Putamen (tissue), 1 donor: ENCODE measurements at places on chromosomes 4 and X.
A peak's percentile ranks its signal among the peaks of the same experiment; 100 is the strongest.

GRCh38 chr4:188869581-188869980, 730.3 kb downstream of the TRIML1 start:
- DNase-seq = no peak

DNA sequence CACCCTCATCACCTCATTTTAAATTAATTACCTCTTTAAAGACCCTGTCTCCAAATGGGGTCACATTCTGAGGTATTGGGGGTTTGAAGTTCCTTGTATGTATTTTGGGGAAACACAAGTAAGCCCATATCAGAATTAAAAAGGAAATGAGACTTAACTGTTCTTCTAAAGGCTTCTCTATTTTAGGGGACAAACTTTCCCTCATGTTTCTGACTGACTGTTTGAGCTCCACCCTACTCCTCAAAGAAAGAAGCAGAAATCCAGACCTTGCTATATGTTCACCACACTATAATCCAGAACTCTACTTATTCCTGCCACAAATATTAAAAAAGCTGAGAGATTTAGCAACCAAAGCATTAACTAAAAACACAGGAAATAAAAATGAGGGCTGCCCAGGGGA, 258.8 kb downstream of the ARHGAP24 start:
- no peak for DNase-seq

- no peak for DNase-seq
Observed at GRCh38 chrX:95332530-95332929, 1352.1 kb upstream of the DIAPH2 start.

DNA sequence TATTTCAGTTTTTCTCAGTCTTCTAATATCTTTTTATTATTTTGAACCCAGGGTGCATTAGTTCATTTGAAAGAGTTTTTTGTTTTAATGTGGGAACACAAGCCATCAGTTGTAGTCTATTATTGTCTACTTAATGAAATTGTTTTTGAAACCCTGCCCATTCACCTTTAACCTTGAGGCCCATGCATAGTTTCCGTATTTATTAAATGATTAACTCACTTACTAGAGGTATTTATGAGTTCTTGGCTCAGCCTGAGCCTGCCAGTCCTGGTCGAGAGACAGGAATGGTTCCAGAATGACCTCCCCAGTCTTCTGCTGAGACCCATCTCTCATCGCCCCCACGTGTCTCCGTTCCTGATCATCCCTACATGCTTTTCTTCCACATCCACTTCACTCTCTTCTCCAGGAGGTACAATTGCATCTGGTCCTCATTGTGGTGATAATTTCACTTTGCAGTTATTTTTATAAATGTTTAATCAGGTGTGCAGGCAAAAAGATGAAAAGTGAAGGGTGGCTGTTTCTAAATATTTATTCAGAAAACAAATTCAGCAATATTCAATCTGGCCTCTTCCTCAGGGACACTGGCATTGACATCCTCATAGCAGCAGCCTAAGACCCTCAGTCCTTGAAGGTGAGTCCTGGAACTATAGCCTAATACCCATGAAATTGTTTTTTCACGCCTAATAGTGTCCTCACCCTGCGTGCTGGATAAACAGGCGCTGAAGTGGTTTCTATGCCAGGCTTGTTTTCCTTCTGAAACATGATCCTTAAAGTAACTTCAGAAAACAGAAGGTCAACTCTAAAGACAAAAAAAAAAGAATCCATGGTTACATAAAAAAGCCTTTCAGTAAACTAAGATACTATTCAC, 112.8 kb downstream of the KDR start:
- no peak for DNase-seq

- peak; percentile 72 for DNase-seq
Observed at GRCh38 chrX:2690856-2691542, at the start of gene CD99. Gene CD99, plus strand, starts transcription at chrX:2691295. Its CDS starts 66 bp downstream, at chrX:2691361.

DNA sequence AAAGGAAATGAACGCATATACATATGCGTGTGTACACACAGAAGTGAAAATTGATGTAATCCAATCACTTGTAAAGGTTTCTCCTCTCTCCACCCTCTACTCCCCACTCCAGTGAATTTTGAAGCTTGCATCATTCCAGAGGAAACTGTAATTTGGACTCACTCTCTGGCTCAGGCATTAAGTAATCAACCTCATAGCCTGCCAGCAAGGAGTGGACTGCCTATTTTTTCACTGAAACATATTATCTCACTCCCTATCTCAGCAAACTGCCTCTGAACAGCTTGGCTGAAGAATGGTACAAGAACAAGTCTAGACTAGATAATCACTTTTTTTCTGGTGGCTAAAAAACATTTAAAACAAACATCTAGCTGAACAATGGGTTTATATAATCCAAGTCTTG, 124.2 kb downstream of the C4orf51 start:
- DNase-seq = no peak

GRCh38 chr4:117835566-117835965, 198.7 kb upstream of the NDST3 start:
- no peak for DNase-seq

- no peak for DNase-seq
Observed at GRCh38 chr4:74005528-74005927, 7.1 kb upstream of the CXCL5 start.

DNA sequence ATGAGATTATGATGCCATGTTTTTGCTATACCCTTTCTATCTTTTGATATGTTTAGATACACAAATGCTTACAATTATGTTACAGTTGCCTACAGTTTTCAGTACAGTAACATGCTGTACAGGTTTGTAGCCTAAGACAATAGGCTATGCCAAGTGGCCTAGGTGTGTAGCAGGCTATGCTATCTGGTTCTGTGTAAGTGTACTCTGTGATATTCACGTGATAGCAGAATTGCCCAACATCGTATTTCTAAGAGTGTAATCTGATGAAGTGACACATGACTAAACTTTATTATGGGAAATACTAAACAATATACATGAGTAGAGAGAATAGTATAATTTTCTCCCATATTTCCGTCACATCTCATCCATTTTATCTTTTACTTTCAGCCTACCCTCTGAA, 97.0 kb downstream of the CLDN22 start:
- no peak for DNase-seq

GRCh38 chrX:120819126-120819525, 56.5 kb downstream of the CT47B1 start:
- no peak for DNase-seq

DNA sequence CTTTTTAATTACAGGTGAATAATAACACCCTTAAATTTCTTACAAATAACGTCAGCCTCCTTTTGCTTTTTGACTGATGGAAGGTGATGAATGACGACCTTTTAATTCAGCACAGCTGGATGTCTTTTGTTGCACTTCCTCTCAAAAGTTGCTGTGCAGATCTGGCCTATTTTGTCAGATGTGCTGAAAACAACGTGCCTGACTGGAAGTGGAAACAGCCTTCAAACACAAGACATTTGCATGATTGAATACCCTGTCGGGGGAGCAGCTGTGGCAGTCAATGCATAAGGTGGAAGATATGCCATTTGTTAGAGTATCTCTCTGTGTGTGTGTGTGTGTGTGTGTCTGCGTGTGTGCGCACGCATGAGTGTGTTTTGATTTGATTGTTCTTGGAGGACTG, 579.7 kb downstream of the SPRY1 start:
- DNase-seq = no peak

GRCh38 chrX:109847257-109848187, 114.5 kb upstream of the ACSL4 start:
- DNase-seq = no peak

- peak; percentile 44 for DNase-seq
Observed at GRCh38 chr4:168604496-168605373, 107.9 kb downstream of the PALLD start.

DNA sequence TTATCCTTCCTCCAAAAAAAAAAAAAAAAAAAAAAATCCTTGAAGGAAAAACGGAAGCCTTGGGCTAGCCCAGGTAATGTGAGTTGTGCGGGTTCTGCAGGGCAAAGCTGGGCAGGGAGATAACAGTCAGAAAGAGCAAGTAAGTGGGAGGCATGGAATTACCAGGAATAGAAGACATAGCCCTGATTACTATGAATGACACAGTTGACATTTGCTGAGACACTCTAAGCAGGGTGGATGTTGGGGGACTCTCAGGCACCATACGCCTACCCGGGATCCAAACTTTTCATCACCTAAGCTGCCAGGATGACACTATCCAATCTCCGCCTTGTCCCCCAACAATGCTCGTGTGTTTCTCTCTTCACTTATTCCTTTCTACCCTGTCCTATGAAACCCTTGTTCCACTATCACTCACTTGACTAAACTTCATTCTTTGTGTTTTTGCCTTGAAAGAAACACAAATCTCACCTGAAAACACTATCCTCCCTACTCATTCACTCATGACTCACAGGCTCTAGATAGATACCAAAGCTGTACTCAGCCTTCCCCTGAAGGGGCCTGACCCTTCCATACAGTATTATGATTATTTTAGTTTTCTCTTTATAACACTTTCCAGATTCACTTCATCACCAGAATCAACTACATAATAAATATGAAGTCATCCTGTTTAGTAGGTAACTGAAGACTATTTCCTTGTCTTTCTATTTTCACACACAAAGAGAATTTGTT, 158.4 kb downstream of the INPP4B start:
- peak; percentile 28 for DNase-seq

- no peak for DNase-seq
Observed at GRCh38 chrX:46739736-46740135, 19.2 kb downstream of the SLC9A7 start.

- DNase-seq = no peak
Observed at GRCh38 chrX:132393992-132394391, 94.8 kb downstream of the MBNL3 start.

- no peak for DNase-seq
Observed at GRCh38 chrX:136214551-136214950, 36.6 kb downstream of the MAP7D3 start.

DNA sequence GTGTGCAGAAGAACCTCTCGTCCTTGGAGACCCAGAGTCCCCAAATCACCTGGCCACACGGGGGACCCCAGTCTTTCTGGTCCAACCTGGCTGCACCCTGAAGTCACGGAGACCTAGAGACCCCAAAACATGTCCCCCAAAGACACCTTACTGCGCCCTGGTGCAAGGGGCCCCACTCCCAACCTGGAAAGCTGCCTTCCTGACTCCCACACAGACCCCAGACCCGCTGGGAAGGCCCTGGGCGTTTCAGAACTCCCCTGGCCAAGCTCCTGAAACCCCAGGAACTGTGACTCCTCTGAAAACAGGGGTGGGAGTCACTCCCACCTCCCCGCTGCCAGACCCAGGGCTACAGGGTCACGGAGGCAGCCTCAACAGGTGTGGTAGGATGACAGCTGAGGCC, 12.7 kb upstream of the SHOX start:
- DNase-seq = no peak

GRCh38 chr4:159564615-159565014, 461.7 kb downstream of the RAPGEF2 start:
- DNase-seq = no peak

DNA sequence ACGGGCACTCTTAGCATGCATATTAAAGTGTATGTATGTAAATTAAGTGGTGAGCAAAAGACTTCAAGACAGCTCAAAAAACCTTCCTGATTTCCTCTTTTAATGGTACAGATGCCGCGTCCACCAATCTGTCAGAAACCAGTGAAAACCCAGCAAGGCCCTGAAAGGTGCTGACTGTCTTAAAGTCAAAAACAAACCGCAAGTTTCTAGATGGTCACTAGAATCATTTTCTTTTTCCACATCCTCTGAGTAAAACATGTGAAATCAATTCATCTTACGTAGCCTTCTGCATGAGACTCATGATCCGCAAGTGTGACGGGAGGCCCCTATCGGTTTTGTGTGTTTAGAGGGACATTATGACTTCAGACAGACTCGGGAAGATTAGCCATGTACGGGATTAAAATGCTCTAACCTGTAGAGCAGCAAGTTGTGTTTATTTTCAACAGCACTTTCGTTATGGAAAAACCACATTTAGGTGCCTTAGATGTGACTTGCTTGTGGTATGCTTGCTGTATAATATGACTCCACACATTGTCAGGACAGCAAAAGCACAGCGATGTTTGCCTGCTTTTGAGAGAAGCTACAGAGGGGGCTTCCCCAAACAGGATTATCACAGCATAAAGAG, 88.2 kb upstream of the STS start:
- DNase-seq = no peak

GRCh38 chrX:84475596-84475995, 26.7 kb downstream of the HDX start:
- no peak for DNase-seq

DNA sequence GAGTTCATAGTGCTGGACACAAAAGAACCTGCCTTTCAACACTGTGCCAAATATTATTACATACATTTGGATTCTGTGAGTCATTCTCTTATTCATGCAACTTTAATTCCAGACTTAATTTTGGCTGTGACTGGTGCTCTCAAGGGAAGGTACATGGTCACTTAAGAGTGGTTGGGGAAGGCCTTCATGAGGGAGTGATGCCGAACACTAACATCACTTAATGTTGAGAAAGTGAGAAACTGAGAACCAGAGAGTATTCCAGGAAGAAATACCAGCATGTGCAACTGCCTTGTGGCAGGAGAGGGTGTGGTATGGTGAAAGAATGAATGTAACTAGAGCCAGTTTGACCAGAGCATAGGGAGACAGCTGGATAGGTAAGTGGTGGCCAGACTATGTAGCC, 41.5 kb upstream of the FHDC1 start:
- DNase-seq = no peak

- no peak for DNase-seq
Observed at GRCh38 chr4:112341033-112341432, 43.9 kb downstream of the ALPK1 start.

GRCh38 chr4:99157478-99157935, 13.4 kb upstream of the ADH4 start:
- no peak for DNase-seq

GRCh38 chr4:42488114-42488513, 90.8 kb downstream of the SHISA3 start:
- no peak for DNase-seq

DNA sequence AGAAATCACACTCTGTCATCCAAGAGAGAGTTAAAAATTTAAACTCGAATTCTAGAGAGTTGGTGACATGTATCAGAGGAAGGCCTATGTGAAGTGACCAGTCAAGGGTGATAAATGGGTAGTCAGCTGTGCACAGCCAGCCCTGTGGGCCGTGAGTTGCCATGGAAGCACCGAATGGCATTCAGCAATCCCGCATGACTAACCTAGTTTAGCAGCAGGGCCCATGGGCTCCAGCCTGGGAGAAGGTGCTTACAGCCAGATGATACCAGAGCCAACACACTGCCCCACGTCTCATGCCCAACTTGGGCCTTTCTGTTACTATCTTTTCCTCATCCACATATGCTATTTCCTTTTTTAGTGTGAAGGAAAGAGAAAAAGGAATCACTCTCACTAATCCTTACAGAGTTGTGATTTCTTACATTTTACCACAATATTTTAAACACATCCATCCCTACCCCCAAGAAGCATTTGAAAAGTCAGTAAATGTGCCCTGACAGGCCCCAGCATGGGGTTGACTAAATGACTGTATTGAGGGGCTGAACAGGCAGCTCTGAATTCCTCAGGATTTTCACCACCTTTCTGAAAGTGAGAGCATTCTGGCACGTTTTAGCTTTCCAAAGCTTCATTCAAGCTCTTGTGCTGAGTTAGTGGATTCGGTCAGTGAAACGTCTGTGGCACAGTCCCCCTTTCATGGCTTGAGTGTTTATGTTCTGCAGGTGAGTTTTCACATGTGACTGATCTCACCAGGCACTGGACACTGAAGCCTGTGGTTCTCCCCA, 104.2 kb downstream of the AFF1 start:
- DNase-seq = peak; percentile 61

- no peak for DNase-seq
Observed at GRCh38 chr4:71287305-71287704, 51.5 kb upstream of the SLC4A4 start.
